ENCODE measurements at places on chromosomes 11 and 22. TPM values are rescaled to one million over a fixed set of nuclear protein-coding genes. Genes with fewer than 3 reads are reported as not detected.

- DNase-seq, result no peak
These were observed 86.8 kb downstream of the WT1 start for GRCh38 chr11:32348502-32348901.

DNA sequence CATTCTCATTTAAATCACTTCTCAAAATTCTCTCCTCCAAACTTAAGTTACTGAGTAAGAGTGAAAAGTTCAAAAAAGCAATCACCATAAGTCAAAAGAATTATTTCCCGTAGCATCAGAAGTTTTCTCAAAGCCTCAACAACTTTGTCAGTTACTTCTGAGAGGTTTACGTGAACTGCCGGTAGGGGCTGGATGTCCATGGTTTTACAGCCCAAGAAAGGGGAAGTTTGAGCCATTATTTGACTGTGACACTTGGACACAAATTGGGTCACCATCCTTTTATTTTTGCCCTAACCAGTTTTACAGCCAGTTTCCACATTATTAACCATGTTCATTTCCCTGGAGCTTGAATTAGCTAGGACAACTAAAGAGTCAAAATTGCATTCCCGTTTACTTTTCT lies 7.5 kb downstream of the POU2AF3 start:
- DNase-seq, result no peak

DNA sequence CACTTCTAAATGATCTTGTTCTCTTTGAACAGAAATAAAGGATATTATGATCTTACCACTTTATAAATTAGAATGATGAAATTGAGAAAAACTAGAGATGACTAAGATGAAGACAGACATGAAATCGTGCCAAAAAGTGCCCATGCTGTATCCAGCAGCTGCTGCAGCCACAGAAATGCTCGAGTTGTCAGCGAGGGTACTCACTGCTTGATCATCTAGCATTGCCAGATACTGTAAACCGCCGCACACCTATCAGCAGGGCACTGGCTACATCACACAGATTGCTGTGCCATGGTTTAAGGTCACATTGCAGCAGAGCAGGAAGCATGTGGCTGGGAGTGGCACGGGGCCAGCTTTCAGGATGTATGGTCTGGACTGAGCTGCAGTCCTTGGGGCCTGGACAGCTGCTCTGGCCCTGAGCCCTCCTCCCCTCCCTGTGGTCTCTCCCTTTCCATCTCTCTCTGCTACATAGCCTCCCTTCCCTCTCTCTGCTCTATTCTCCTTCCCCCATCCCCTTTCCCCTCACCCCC lies 51.0 kb upstream of the SEPTIN5 start:
- DNase-seq, result no peak

DNA sequence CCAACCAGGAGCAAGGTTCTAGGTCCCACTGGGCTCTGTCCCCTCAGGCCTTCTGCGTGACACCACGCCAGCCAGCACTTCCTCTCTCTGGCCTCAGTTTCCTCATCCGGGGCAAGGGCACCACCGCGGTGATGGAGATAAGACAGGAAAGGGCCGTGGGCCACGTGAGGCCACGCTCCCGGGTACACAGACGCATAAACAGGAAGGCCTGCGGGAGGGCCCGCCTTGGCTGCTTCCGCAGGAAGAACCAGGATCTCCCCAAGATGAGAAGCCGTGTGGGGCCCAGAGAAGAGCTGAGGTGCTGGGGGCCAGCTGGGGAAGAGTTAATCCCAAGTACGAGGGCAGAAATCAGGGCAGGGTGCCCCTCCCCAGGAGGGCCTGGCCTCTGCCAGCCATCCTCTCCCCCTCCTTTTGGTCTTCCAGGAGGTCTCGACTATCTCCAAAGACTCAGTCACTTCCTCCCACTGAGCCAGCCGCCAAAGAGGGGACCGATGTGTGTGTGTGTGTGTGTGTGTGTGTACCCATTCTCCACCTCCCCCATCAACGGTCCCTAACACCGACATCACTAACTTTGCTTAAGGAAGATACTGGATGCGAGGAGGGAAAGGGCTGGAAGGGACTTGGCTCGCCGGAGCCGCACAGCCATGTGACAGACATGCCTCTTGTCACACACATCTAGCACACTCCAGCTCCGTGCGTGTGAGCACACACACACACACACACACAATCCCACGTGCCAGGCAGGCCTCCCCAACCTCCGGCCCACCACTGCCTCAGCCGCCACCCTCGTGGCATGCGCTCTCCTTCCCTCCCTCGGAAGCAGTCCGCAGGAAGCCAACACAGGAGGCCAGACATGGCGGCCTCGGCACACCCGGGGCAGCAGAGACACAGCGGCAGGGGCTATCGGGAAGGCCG lies 1.4 kb downstream of the MFNG start:
- DNase-seq, result no peak

DNA sequence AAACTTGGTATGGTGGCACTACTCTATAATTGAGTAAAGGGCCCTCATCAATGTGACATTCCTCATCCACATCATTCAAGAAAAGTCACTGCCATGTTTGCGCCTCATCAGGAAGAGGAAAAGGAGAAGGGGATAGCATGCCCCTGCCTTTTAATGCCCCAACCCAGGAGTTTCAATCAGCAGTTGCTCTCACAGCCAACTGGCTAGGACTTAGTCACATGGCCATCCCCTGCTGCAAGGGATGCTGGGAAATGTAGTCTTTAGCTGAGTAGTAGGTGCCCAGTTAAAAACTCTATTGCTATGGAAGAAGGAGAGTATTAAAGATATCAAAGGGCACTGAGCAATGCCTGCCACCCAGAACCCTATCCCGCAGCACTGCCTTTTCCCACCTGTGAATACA lies 10.9 kb upstream of the CCND1 start:
- DNase-seq, result no peak

DNA sequence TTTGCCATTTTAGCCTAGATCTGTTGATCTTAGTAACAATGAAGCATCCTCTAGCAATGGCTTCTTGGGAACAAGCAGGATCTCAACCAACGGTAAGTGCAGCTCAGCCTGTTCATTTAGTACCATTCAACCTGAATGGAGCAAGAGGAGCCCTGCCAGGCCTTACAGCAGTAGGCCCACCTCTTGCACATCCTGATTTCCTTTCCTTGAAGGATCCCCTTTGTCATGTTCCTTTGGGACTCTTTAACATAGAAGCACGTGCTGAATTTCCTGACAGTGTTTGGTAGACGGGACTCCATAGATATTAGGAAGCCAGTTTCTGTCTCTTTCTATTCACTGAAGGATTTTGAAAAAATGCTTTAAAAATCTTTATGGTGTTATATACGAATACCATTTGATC lies 1.5 kb downstream of the PIWIL4 start:
- no peak for DNase-seq

PATE2 gene
- total RNA-seq, result 1.6 TPM

DNA sequence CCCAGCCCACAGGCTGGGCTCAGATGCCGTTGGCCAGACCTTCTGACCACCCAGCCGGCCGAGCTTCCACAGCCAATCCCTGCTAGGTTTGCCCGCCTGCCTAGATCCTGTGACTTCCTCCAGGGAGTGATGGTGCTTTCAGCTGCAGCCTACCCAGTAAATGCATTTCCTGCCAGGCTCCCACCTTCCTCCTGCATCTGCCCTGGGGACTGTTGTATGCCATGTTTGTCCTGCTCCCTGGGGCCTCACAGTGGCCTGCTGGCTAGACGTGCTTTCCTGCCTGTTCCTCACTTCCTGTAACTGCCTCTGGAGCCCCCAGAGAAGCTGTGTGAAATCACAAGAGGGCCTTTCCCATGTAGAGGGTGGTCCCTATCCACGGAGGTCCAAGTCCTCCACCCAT lies 86.2 kb downstream of the GALNT18 start:
- DNase-seq, result no peak

DNA sequence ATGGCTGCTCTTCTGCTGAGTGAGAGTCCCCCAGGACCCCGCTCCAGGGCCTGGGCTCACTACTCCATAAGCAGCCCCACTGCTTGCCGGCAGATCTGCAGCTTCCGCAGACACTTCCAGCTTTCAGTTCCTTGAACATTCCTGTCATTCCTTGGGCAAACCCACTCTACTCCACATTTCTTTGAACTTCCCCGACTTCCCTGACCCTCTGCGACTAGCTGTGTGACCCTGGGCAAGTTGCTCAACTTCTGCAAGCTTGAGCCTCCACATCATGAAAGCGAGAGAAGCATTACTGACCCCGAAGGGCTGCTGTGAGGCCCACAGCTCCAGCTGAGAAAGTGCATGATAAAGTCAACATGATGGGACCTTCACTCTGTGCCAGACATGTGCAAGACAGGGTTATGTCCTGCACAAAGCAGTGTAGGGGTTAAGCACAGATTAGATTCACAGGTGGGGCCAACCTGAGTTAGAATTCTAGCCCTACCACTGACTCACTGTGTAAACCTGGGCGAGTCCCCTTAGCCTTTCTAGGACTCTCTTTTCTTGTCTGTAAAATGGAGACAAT lies 51.8 kb downstream of the THAP12 start:
- DNase-seq, result no peak

GRCh38 chr22:26846645-26847044 lies 189.3 kb downstream of the MIAT start:
- DNase-seq, result no peak

DNA sequence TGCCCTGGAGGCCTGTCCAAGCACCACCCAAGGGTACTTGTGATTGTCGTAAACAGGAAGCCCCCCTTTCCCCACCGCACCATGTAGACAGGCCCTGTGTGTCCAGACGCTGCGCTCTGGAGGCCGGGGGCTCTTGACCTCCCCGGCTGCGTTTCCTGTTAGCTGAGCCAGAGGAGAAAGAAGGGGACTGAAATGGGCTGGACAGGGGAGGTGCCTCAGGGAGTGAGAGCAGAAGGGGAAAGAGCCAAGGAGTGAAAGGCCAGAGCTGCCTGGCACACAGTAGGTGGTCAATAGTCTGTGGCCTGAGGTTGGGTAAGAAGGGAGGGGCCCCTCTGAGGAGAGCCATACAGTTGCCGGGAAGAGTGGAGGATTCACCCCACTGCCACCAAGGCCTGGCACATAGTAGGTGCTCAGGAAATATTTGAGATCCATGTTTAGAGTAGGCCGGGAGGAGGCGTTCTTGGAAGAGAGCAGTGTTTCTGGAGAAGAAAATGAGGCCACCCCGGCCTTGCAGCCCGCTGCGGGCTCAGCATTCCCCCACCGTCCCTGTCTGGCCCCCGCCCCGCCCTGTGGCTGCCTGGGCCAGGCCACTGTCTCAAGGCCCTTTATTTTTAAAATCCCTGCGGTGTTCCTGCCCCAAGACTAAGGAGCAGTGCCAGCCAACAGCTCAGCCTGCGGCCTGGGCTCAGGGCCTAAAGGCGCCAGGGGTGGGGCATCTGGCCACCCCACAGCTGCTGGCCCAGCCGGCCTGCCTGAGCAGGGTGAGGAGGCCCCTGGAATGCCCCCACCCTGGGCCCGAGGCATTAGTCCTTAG lies 13.6 kb upstream of the CDC42EP1 start:
- DNase-seq, result peak; percentile 41

GRCh38 chr11:38818720-38819119 lies 2220.7 kb upstream of the RAG2 start:
- no peak for DNase-seq

All from occipital lobe (tissue), 3 donors.